ENCODE measurements at places on chromosomes 13 and 19.

DNA sequence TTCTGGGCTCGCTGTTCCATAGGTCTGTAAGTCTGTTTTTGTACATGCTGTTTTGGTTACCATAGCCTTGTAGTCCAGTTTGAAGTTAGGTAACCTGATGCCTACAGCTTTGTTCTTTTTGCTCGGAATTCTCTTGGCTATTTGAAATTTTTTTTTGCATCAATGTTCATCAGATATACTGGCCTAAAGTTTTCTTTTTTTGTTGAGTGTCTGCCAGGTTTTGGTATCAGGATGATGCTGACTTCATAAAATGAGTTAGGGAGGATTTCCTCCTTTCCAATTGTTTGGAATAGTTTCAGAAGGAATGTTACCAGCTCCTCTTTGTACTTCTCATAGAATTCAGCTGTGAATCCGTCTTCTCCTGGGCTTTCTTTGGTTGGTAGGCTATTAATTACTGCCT, 397.8 kb upstream of the HTR2A start:
- no peak for DNase-seq

DNA sequence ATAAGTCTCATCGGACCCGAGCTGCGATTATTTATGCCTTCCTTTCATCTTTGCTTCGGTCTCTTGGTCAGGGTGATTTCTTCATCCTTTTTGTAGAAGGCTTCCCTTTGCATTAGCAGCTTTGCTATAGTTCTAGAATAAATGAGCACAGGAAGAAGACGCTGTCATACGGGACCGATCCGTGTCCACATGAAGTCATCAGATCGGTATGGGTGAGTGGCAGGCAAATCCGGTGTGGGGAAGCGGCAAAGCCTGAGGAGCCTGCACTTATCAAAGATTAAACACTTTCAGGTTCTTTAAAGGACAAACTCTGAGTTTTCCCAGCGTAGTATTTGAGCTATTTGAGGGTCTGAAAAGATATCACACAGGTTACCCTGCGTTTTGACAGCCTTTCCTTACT, 119.3 kb downstream of the IRS2 start:
- no peak for DNase-seq

GRCh38 chr13:77207943-77208342, 119.0 kb downstream of the MYCBP2 start:
- no peak for DNase-seq

DNA sequence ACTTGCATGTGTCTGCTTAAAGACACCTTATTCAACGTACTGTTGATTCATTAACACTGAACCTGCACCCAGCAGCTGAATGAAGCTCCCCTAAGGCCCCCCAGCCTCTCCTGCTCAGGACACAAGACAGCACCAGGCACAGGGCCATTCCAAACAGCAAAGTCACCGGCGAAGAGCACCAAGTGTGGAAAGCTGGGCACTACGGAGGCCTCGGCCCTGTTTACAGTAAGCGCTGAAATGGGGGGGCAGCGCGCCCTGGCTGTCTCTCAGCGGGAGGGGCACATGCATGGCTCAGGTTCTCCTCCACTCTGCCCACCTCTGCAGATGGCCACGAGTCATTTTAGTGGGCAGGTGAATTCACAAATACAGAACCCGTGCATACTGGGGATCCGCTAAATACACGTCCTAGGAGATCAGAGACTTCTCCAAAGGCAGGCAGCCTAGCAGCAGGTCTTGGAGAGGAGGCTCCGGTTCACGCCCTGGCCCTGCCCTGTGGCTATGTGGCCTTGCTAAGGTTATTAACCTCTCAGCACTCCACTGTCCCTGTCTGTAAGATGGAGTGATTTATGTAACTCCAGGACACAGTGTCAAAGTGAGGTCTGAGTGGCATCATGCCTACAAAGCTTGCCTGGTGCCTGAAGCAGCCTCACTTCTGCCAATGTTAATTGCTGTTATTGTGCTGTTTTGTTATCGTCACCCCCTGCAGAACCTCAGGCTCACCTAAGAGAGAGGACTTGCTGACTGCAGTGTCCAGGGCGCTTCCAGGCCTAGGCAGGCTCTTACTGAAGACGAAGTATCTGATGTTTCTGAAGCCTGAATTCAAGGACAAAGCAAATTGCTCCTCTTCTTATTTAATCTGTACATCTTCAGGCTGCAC, 207.4 kb upstream of the SOX1 start:
- no peak for DNase-seq

DNA sequence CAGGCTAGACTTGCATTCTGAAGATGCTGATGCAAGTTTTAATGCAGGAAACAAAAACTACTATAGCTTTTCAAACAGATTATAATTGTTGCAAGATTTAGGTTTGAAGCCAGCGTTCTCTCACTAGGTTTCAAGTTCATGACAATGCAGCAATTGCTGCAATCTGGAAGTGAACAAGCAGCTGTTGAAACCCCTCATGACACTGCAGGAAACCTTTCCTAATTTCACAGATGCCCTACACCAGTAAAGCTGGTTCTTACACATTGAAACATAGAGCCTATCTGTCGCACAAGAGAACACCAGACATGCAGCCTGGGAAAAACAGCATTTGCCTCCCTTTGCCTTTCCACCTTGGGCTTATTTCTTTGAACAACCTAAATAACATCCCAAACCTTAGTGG, 1737.2 kb upstream of the MIR17HG start:
- no peak for DNase-seq

DNA sequence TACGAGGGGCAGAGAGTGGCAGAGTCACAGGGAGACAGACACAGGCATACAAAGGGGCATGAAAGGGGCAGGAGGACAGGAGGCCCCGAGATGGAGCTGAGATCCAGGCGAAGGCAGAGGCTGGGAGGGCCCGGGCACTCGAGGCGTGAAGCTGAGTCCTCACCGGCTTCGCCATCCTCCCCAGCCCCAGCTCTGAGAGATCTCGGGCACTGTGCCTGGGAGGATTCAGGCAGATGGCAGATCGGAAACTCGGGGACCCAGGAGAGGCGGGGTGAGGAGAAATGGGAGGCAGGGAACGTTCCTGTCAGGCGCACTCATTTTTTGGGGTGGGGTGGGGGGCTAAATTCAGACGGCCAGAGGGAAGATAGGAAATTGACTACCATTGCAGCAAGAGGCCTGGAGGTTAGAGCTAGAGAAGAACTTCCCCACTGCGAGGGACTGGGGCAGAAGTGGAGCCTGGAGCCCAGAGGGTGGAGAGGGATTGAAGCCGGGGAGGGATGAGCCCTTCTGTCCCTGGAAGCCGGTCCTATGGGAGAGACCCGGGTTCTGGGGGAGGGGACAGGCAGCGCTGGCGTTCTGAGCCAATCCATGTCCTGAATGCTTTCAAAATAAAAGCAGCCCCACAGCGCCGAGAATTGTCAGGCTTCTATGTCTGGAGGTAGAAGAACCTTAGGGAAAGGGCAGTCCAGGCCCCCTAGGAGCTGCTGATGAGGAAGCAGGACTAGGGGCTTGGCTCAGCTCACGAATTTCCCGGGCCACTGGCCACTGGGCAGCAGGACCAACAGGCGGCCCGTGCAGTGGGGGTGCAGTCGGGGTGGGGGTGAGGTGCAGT, 12.6 kb downstream of the LRRC4B start:
- no peak for DNase-seq

DNA sequence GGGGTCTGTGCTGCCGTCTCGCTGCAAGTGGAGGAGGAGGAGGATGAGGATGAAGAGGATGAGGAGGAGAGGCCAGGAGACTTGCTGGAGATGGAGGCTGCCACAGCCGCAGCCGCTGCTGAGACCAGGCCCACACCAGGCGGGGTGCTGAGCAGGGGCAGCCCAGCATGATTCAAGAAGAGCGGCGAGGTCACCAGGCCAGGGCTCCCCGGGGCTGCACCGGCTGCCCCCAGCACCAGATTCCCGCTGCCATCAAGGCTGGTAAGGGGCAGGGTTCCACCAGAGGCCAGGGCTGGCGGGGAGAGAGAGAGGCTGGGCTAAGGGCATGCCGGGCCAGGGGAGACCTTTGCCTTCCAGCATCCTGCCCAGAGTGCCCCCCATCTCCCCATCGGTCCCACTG, 15.3 kb downstream of the ZNF574 start:
- no peak for DNase-seq

DNA sequence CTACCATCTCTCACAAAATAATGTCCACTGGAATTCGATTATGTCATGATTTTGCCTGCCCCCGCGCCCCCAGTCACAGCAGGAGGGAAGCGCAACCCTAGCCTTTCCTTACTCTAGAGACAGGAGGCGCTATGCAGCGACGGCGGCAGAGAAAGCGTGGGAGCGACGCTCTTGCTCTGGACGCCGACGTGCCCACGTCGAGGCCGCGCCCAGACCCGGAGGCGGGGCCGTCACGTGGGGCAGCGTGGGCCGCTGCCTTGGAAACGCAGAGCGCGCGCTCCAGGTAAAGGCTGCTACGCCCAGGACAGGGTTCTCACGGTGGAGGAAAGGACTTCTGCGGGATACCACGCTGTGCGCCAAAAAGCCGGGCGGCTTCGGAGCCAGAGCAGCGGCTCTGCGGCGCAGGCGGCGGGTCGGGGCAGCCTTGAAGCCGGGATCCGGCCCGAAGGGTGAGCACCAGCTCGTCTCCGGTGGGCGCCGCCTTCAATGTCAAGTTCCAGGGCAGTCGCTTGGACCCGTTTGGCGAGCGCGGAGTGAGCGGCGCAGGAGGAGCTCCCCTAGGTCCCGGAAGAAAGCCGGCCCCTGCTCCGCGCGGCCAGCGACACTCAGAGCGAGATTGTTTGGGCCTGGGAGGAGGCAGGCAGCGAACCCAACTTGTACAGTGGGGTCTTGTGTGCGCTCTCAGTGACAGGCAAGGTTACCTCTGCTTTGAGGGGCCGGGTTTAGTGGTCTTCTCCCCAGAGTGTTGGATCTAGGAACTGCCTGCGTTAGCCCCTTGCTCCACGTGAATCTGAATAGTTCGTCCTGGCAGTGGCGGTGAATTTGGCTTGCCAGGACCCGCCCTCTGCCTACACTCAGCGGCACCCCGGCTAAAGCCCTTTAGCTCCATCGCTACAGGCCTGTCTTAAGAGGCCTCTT, 121.7 kb downstream of the MRPL57 start:
- DNase-seq = peak; percentile 62

DNA sequence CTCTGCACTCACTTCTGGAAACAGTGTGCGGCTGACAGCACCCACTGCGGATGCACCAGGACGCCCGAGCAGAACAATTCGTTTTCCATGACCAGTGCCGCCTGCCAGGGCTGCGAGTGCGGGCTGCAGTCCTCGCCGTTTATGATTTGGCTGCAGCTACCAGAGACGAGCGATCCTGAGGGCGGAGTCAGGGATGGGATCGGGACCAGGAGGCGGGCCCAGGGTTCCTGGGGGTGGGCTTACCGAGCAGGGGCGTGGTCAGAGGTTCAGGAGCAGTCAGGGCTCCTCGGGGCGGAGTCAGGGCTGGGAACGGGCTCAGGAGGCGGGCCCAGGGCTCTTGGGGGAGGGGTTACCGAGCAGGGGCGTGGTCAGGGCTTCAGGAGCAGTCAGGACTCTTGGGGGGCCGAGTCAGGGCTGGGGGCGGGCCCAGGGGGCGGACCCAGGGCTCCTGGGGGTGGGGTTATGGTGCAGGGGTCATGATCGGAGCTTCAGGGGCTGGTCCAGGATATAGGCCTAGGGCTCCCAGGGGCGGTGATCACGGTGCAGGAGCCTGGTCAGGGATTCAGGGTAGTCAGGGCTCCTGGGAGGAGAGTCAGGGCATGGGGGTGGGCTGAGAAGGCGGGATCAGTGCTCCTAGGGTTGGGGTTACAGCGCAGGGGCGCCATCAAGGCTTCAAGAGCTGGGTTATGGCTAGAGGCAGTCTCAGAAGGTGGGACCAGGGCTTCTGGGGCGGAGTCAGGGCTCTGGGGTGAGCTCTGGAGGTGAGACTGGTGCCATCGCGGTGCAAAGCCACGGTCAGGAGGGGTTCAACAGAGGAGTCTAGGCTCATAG, 1.7 kb downstream of the KLK4 start:
- DNase-seq = no peak

GRCh38 chr19:49224879-49225278, 67.3 kb downstream of the TRPM4 start:
- DNase-seq = no peak

DNA sequence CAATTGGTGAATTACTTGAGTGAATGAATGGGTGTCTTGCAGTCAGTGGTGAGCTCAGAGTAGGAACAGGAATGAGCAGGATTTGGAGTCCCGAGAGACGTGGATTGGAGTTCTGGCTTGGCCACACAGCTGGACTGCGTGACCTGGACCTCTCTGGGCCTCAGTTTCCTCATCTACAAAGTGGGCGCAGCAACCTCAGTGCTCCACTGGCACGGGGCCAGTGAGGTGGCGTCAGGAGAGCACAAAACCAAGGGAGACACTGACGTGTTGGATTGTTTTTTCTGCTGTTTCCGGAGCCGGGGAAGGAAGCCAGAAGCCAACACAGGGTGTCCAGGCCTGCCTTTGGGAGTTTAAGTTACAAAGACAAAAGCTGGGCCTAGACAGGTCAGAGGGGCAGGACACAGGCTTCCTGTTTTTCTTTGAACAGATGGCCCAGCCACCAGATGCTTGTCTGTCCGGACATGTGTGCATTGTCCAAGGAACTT, 6.5 kb upstream of the DOCK6 start:
- DNase-seq = no peak

- DNase-seq = no peak
Measured at GRCh38 chr19:30566681-30567420, 194.7 kb downstream of the ZNF536 start.

DNA sequence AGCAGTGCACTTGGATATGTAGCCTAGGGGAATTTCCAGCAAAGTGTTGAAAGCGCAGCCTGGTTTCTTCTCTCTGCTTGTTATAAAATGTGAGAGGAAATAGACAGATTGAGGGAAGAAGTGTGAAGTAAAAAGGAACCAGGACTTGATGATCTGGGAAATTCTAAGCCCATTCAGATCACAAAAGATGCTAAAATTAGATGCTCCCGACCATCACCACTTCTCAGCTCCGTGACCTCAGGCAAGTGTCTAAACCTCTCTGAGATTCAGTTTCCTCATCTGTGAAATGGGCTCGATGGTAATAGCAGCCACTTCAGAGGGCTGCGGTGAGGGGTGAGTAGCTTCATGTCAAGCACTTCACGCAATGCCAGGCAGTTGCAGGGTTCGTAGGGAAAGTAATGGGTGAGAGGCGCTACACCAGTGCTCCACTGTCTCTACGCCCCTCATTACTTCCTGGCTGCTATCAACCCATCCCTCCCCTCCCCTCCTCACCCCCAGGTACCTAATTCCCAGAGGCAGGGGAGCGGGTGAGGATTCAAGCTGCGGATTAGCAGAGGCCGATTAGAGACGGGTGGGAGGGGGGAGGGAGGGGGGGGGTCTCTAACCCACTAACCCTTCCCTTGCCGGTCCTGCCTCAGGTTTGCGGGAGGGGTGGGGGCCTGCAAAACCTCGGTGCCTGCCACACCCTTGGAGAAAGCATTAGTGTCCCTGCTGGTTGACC, 9.0 kb upstream of the NFIC start:
- DNase-seq = peak; percentile 30

DNA sequence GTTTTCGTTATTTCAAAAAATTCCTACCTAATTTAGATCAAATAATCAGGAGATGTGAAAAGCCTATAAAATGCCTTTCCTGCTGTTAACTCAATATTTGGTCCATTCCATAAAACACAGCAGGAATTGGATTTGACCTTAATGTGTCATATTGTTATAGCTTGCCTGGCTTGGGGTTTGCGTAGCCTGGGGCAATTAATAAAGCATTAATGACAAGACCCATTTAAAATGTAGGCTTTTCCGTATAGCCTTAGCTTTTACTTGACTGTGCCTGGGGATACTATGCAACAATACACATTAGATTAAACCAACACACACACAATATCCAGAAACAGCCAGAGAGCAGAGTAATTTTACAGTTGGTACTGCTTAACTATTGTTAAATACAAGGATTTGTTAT, 117.2 kb upstream of the MAB21L1 start:
- no peak for DNase-seq

- no peak for DNase-seq
Measured at GRCh38 chr19:55530996-55531395, 5.9 kb downstream of the SBK2 start.

Data from central memory CD8-positive, alpha-beta T cell (primary cell).